ENCODE measurements at places on chromosomes 13 and 19. TPM values are rescaled to one million over a fixed set of nuclear protein-coding genes. Genes with fewer than 3 reads are reported as not detected.

DNAJC3 gene
- 14.1 TPM for total RNA-seq

CCDC8 gene
- total RNA-seq = not detected

OVOL3 gene
- total RNA-seq = not detected

CLEC11A gene
- 9.1 TPM for total RNA-seq

CBLC gene
- total RNA-seq = not detected

MAP2K7 gene
- total RNA-seq = 18.5 TPM

ZNF737 gene
- 0.09 TPM for total RNA-seq

C19orf67 gene
- not detected for total RNA-seq

ZNF560 gene
- not detected for total RNA-seq

ZNF772 gene
- 1.6 TPM for total RNA-seq

RGS9BP gene
- total RNA-seq = 0.26 TPM

IRS2 gene
- 13.3 TPM for total RNA-seq

CARS2 gene
- total RNA-seq = 43.8 TPM

GPC6 gene
- 5.7 TPM for total RNA-seq

RASIP1 gene
- total RNA-seq = 0.43 TPM

ZNF135 gene
- total RNA-seq = not detected

FARP1 gene
- total RNA-seq = 8.4 TPM

RNF113B gene
- total RNA-seq = not detected

PSG6 gene
- not detected for total RNA-seq

LGALS4 gene
- total RNA-seq = 0.53 TPM

ZNF726 gene
- total RNA-seq = 0.59 TPM

CD70 gene
- total RNA-seq = 22.0 TPM

FAAP24 gene
- 15.4 TPM for total RNA-seq

ADAMTSL5 gene
- 3.2 TPM for total RNA-seq

ZNF880 gene
- total RNA-seq = 1.1 TPM

ZNF121 gene
- total RNA-seq = 3.6 TPM

SPRED3 gene
- 2.7 TPM for total RNA-seq

FUT3 gene
- not detected for total RNA-seq

ZNF837 gene
- total RNA-seq = 1.7 TPM

MYPOP gene
- total RNA-seq = 12.1 TPM

ERF gene
- 108 TPM for total RNA-seq

SIGLEC8 gene
- not detected for total RNA-seq

WDR18 gene
- total RNA-seq = 40.6 TPM

VSTM2B gene
- total RNA-seq = not detected

CEACAM1 gene
- total RNA-seq = 1.8 TPM

IL12RB1 gene
- not detected for total RNA-seq

SMIM44 gene
- not detected for total RNA-seq

FBN3 gene
- not detected for total RNA-seq

CGB3 gene
- not detected for total RNA-seq

VSIG10L gene
- total RNA-seq = 9.5 TPM

PTH2 gene
- total RNA-seq = not detected

ANKLE1 gene
- total RNA-seq = 0.66 TPM

ZNF607 gene
- 5.9 TPM for total RNA-seq

ZNF700 gene
- 0.15 TPM for total RNA-seq

C2CD4C gene
- 0.59 TPM for total RNA-seq

CEACAM20 gene
- not detected for total RNA-seq

PDE4C gene
- not detected for total RNA-seq

ZNF846 gene
- total RNA-seq = 1.5 TPM

JAK3 gene
- total RNA-seq = 0.13 TPM

EDDM13 gene
- total RNA-seq = not detected

DLL3 gene
- total RNA-seq = 10.4 TPM

GPR4 gene
- 0.13 TPM for total RNA-seq

XRCC1 gene
- 30.3 TPM for total RNA-seq

NLRP11 gene
- total RNA-seq = not detected

OCEL1 gene
- 12.0 TPM for total RNA-seq
